AG04449 (cell line): ENCODE measurements at places on chromosomes 1 and 21.

DNA sequence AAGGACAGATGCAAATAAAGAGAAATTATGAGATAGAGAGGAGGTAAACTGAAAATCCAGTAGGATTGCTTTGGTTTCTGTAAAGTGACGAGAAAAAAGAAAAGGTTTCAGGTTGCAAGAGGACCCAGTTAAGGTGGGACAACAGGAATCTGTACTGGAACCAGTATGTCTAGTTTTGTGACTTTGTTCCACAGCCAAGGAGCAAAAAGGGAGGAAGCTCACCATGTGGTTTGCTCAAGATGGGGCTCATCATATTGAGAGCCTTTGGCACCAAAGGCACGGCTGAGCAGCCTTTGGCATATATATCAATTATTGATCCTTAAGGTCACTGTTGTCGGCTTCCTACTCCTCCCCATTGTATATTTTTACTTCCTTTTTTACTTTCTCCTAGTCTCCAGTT, 1.8 kb upstream of the ZDHHC18 start:
- no peak for DNase-seq

DNA sequence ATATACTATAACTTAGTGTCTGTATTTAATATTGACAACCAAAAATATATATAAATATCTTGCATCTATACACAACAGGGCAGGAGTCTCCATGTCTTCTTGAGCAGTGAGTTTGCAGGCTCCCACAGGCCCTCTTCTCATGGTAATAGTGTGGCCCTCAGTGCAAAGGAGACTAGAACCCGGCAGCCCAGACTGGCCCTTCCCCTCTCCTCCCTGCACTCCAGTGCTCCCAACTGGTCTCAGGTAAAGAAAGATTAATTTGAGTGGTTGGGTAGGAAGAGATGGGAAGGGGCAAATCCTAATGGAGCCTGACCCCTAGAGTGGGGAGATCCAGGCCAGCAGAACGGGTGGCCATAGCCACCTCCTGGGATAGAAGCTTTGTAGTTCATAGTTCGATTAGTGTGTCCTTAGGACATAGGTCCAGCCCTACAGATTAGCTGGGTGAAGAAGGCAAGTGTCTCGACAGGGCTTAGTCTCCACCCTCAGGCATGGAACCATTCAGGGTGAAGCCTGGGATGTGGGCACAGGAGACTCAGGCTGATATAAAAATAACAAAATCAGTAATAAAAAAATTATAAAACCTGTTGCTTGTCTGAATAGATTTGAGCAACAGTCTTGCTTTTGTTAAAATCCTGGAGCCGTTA, 32.3 kb downstream of the SLC2A1 start:
- DNase-seq, result no peak

DNA sequence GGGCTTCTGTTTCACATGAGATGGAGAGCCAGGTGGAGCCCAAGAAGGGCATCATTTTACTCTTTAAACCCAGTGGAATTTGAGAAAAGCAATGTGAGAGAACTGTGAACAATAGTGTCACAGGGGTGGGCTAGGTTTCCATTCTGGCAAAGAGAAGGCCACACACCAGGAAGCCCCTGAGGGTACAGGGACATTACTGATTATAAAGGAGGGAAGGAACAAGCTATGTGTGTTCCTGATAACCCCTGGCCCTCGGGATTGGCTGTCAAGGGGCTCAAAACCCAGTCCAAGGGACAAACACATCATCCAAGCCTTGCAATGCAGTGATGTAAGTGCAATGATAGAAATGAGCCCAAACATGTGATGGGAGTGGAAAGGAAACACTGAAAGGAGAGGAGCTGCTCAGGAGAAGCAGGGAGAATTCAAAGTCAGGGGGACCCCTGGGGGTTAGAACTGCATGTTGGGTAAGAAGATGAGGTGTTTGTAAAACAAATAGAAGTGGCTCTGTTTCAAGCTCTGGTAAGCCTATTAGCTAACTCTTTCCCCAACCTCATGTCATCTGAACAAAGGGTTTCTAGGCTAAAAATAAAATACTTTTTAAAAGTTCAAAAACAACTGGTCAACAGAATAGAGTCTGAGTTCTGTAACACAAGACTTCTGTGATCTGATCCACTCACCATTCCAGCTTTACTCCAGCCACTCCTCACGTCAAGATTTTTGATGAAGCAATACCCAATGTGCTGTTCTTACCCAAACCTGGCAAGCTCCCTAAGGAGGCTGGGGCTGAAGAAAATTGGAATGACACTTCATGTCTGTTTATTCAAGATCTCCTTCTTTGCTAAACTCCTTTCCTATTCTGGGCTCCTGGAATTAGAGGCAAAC, 51.1 kb upstream of the IL12RB2 start:
- no peak for DNase-seq

DNA sequence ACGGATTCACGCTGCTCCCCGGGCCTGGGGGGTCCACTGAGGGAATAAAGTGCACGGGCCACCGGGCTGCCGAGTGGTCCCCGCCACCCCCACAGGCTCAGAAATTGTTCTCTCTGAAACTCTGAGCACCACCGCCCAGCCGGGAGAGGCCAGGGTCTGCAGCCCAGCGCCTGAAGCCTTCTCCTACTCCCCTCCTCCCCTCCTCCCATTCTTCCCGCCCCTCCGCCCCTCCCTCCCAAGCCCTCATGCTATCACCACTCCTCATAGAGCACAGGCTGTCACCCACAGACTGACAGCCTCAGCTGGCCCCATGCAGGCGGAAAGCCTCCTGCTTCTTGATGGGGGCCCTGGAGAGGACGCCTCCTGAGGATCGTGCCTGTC, 707 bp upstream of the GPR153 start:
- DNase-seq, result no peak

DNA sequence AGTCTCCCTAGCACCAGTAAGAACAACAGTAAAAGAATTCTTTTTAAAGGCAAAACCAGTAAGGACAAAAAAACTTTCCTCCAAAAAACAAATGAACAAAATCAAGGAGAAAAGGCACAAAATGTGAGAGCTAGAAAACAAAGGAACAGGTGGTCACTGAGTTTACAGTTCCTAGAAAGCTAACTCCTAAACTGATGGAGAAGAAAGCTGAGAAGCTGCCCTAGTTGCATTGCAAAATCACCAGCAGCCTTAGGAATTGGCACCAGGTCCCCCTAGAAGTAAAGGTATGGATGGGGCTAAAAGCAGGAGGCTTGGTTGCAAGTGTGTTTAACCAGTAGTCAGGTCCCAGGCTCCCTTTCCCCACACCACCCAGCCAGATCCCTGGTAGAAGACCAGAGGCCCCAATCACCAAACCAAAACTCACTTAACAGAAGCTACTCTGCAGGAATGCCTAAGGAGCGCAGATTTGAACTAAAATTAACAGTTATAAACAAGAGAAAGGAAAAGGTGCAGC, 47.6 kb downstream of the RAB3GAP2 start:
- no peak for DNase-seq

GRCh38 chr1:201313086-201313485, 29.8 kb downstream of the PKP1 start:
- no peak for DNase-seq

GRCh38 chr1:204143276-204144041, 8.4 kb downstream of the ETNK2 start:
- DNase-seq, result no peak

GRCh38 chr1:54229281-54229891, 29.4 kb downstream of the MRPL37 start:
- no peak for DNase-seq

DNA sequence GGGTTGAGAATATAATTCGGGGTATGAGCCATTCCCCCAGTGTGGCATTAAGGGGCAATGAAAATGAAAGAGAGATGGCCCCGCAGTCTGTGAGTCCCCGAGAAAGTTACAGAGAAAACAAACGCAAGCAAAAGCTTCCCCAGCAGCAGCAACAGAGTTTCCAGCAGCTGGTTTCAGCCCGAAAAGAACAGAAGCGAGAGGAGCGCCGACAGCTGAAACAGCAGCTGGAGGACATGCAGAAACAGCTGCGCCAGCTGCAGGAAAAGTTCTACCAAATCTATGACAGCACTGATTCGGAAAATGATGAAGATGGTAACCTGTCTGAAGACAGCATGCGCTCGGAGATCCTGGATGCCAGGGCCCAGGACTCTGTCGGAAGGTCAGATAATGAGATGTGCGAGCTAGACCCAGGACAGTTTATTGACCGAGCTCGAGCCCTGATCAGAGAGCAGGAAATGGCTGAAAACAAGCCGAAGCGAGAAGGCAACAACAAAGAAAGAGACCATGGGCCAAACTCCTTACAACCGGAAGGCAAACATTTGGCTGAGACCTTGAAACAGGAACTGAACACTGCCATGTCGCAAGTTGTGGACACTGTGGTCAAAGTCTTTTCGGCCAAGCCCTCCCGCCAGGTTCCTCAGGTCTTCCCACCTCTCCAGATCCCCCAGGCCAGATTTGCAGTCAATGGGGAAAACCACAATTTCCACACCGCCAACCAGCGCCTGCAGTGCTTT, 9.4 kb downstream of the PROX1 start:
- DNase-seq, result no peak

- no peak for DNase-seq
These were observed 24.8 kb downstream of the HSD11B1 start for GRCh38 chr1:209729436-209729835.

DNA sequence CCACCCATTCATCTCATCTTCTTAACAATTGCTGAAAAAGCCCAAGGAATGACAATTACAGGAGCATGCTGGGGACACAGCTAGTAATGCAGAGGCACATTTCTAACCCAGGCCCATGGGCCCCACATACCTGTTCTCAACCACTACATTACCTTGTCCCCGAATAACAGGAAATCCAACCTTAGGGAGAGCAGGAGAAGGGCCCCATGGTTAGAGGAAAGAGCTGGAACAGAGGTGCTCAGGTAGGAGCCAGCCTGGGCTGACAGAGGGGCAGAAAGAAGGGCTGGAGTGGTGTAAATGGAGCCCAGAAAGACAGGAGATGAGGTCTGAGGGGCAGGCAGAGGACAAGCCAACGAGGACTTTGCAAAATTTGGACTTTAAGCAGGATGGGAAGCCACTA, 11.4 kb upstream of the S100A8 start:
- DNase-seq, result no peak

DNA sequence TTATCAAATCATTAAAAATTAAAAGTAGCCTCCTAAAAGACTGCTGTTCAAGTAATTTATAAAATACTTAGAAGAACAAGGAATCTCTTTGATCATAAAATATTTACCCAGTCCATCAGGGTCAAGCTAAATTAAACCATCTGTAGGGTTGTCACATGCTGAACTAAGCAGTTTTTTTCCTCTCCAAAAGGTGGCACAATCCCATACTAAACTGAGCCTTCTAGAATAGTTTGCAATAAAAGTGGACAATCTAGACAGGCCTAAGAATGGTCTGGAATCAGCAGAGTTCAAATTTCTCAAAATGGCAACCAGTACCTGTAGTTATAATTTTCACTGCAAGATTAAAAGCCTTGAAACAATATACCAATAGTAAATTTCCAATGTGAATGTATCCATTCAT, 194.8 kb downstream of the EIF4G3 start:
- no peak for DNase-seq

DNA sequence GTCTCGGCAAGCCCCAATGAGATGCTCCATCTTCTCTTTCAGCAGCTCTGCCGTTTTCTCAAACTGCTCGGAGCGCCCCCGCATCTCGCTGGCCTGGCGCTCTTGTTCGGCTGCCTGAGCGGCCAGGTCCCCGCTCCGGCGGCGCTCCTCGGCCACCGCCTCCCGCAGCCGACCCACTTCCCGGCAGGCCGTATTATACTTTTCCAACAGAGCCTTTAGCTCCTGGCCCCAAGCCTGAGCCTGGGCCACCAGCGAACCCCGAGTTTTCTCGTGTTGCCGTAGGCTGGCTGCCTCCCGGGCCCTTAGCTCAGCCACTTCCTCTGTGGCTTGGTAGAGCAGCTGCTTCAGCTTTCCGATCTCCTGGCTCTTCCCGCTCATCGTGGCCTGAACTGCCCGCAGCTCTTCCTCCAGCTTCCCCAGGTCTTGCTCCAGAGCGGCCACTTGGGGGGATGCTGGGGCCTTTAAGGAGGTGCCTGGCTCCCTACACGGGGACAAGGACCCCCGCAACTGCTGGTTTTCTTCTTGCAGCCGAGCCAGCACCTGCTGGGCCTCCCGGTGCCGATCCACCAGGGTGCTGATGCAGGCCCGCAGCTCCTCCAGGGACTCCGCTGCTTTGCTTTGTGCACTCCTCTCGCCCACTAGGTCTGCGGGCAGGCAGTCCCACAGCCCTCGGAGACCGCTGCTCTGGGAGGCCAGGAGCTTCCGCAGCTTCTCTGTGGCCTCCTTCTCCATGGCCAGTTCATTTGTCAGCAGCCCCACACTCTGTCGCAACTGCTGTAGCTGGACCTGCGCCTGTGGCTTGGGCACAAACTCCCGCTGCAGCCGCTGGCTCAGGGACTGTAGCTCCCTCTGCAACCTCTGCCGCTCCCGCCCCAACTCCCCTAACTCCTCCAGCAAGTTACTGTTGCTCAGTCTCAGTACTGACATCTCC, 13.4 kb upstream of the PIAS3 start:
- no peak for DNase-seq

DNA sequence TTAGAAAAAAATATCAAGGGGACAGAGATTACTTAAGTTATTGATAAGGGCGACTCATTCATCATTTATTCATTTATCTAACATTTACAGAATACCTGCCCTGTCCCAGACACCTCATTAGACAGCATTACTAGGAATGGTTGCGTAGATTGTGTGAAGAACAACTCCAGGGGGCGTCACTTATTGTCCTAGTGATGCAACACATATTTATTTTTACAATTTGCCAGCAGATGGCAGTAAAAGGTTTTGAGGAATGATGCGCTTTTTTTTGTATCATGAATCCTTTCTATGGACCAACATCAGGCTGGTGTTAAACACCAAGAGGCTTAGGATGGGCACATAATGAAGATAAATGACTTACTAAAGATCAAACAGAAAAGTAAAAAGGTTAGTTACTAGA, 5.5 kb downstream of the NCAM2 start:
- no peak for DNase-seq

- DNase-seq, result no peak
These were observed 21.1 kb upstream of the AJAP1 start for GRCh38 chr1:4633346-4633745.

GRCh38 chr1:156708218-156708661, 2.9 kb upstream of the CRABP2 start:
- no peak for DNase-seq

GRCh38 chr1:179728271-179728670, 14.8 kb upstream of the FAM163A start:
- no peak for DNase-seq

- no peak for DNase-seq
These were observed 8.0 kb downstream of the JMJD4 start for GRCh38 chr1:227726924-227727599.

DNA sequence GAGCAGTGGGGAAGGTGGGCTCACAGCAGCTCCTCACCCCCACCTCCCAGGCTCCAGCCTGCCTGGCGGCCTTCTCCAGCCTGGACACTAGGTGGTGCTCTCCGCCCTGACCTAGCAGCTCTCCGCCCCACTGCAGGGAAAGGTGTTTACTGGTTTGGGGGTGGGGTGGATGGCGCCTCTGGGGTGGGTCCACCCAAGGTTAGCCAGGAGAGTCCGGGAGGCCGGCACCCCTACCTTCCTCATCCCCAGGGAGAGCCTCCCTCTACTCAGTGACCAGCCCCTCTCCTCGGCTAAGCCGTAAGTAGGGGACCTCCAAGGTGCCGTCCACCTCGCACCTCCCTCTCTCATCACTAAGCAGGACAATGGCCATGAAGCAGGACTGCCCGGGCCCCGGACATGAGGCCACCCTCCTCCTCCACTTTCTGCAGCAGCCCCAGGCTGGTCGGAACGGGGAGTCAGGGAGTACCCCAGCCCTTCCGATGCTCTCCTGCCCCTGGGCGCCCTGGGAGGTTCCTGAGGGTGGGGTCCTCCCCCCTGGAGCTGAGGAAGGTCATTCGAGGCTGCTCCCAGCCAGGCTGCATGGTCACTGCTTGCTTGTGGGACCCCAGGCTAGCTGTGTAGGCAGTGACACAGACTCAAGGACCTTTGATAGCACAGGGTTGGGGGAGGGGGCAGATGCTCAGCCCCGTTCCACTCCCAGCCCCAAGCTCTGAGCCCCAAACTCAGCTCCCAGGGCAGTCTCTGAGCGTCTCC, 101.4 kb upstream of the VAMP3 start:
- DNase-seq, result no peak
